NCI-H524 (cell line): ENCODE measurements at places on chromosomes 6 and 20.

GRCh38 chr20:34037767-34038166, 44.1 kb downstream of the RALY start:
- peak; percentile 89 for DNase-seq

DNA sequence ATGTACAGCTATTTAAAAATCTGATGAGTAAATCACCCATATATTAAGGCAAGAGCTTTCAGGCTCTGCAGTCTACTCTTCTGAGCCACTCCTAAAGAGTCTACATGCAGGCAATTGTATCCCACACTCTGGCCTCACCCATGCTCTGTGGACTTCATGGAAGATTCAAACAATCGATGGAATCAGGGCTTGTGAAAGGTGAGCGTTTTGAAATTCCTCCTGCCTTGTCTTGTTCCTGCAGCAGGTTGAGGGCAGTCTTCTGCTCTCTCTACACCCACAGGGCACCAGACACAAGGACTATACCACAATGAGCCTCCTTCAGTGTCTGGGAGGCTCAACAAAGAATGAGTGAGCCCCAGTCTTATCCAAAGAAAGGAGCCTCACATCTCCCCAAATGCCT, 51.1 kb downstream of the TBC1D7 start:
- DNase-seq: no peak

- DNase-seq: peak; percentile 10
These were observed 81.8 kb downstream of the ISM1 start for GRCh38 chr20:13302647-13303450.

DNA sequence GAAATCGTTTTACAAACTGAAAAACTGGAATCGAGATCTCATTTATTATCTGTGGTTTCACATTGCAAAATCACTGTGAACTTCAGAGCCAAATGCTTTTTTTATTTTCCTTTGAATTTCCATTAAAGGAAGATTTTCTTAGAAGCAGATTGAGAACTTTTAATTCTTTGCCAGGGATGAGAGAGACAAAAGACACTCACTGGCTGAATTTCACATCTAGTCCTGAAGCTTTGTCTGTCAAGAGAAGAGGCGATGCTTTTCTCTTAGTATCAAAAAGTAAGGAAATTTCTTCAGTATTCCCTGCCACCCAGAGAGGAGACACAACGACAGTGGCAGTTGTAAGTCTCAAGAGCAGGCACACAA, 141.8 kb downstream of the TMEM200A start:
- no peak for DNase-seq

- DNase-seq: peak; percentile 38
These were observed at the start of gene TFAP2C for GRCh38 chr20:56628873-56629463. TSS of gene TFAP2C (plus strand) at chr20:56629306. CDS start at chr20:56629545, 239 bp downstream.

DNA sequence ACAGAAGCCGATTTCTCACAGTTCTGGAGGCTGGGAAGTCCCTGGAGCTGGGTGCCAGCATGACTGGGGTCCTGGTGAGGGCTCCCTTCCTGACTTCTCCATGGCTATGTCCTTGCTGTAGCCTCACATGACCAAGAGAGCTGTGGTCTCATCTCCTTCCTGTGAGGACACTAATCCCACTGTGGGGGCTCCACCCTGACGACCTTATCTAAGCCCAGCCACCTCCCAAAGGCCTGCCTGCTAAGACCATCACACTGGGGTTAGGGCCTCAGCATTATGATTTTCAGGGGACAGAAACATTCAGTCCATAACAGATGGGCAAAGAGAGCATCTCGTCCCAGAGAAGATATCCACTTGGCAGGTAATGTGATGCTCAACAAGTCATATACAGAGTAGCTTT, 16.8 kb downstream of the RPP40 start:
- no peak for DNase-seq

DNA sequence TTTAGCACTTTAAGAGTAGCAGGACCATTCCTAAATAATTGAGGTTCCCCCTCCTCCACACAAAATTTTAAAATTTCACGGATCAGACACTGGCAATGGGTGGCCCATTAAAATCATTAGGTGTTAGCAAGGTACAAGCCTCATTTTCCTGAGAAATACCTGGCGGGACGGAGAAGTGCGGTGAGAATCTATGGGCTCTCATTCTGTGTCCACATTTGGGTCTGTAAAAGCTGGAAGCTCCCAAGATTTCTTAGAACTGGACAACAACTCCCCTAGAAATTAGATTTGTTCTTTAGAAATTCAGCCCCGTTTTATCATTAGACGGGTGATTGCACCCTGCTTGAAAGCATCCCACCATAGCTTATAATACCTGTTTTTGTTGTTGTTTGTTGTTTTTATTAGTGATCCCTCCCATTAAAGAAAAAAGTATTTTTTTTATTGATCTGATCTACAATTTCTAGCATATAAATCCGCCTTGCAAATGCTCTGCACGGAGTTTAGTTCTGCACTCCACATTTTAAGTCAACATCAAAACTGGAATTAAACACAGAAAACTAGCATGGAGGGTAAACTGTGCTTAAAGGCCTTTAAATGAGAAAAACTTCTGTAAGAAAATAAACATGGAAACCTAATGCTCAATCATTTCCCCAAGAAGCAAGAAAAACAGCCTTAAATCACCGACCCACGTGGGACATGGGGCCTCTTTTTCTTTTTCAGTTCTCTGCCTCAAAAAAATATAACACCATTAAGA, 5.7 kb downstream of the SIM1 start:
- DNase-seq: no peak
